Epithelial cell of esophagus (primary cell): ENCODE measurements at places on chromosomes 1 and 21.

- no peak for DNase-seq
Observed at GRCh38 chr1:45385302-45385701, 45.1 kb upstream of the MUTYH start.

DNA sequence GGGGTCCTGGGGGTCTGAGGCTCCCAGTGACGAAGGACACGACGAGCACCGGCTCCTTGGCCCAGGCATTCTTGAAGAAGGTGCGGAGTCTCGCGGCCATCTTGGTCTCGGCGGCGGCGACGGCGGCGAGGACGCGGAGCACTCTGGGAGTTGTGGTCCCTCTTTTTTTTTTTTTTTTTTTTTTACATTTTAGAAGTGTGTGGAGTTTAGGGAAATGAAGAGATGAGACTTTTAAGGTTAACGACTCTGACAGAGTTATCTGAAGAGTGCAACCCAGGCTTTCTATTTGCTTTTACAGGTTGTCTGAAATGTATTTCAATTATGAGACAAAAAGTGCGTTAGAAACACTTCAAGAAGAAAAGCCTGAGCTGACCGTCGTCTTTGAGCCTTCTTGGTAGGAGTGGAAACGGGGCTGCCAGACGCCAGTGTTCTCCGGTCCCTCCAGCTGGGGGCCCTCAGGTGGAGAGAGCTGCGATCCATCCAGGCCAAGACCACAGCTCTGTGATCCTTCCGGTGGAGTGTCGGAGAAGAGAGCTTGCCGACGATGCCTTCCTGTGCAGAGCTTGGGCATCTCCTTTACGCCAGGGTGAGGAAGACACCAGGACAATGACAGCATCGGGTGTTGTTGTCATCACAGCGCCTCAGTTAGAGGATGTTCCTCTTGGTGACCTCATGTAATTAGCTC is 9.7 kb downstream of the OR2B11 start:
- peak; percentile 64 for DNase-seq

DNA sequence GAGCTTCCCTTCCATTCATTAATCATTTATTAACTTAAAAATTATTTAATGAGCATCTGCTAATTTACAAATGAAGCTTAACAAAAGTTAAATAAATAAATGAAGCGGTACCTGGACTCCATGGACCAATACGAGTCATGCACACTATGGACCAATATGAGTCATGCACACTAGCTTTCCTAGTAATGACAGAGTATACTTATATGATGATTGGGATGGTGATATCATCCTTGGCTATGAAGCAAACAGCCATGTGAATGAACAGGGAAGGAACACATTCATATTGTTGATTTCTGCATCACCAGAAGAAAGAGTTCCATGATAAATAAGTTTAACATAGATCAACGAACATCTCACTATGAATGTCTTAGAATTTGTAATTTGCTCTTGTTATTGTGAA is 109.9 kb downstream of the SPAG17 start:
- DNase-seq: peak; percentile 72

DNA sequence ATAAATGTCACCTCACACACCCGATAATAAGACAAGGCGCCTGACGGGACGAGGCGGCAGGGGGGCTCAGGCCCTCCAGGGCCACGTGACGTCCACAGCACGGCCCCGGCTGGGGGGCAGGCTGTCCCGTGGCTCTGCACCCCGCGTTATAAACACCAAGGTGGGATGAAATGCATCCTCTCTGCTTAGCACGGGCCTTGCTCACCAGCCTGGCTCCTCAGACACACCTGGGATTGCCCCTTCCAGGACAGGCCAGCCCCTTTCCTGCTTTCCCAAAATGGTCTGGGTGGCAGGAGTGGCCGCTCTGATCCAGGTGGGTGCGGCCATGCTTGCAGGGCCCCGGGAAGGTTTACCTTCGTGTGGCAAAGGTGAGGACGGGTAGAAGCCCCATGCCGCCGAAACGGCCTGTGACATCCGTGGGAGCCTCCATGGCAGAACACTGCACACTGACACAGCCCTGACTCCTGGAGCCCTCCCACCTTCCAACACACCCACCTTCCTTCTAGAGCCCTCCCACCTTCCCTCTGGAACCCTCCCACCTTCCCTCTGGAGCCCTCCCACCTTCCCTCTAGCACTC is 35.9 kb downstream of the SLC19A1 start:
- no peak for DNase-seq

GRCh38 chr1:160547422-160547821 is 24.4 kb upstream of the SLAMF6 start:
- no peak for DNase-seq

DNA sequence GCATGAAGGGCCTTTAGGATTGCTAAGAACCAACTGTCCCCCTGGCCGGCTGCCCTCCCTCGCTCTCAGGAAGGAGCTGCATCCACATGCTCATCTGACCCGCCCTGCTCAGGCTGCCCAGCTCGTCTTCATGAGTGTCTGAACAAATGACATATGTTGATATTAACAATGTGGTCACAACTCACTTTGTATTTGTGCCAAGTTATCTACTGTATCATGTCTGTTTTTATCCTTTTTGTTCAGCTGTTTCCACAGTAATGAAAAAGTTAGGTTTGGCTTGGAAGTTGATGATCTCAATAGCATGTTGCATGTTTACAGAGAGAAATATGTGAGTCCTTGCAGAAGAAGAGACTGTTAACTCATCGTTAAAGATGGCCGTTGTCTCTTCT is 75.1 kb downstream of the PHTF1 start:
- no peak for DNase-seq

DNA sequence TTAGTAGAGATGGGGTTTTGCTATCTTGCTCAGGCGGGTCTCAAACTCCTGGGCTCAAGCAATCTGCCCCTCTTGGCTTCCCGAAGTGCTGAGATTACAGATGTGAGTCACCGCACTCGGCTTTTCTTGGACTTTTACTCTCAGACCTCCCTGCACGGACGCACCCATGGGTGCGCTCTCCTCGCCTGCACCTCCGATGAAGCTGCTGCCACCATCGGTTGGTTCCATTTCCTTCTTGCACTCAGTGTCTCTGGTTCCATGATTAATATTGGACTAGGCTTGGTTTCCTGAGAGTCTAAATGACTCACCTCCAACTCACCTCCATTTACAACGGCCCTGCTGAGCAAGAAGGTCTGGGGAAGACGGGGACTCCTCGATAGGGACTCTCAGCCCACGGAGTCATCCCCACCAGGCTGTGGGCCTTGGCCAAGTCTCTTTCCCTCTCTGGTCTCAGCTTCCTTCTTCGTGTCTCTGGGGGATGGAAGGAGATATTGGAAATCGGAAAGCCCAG is 6.7 kb upstream of the TNFRSF8 start:
- DNase-seq: peak; percentile 71

DNA sequence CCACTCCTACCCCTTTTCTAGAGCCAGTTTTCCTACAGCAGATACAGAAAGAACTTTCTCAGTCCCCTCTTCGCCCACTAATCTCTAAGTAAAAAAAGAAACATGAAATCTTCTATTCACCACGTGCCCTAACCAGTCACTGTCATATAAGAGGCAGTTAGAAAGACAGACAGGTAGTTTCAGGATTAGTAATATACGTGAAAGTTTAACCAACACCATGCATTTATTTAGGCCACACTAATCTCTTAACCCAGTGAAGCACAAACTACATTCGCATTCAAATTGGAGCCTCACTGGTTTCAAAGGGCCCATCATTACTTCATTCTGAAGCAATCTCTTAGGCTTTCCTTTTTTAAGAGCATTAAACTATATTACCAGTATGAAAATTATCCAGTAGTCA is 10.1 kb downstream of the GPATCH2 start:
- no peak for DNase-seq

GRCh38 chr1:212452323-212453155 is 19.8 kb downstream of the NENF start:
- DNase-seq: no peak

DNA sequence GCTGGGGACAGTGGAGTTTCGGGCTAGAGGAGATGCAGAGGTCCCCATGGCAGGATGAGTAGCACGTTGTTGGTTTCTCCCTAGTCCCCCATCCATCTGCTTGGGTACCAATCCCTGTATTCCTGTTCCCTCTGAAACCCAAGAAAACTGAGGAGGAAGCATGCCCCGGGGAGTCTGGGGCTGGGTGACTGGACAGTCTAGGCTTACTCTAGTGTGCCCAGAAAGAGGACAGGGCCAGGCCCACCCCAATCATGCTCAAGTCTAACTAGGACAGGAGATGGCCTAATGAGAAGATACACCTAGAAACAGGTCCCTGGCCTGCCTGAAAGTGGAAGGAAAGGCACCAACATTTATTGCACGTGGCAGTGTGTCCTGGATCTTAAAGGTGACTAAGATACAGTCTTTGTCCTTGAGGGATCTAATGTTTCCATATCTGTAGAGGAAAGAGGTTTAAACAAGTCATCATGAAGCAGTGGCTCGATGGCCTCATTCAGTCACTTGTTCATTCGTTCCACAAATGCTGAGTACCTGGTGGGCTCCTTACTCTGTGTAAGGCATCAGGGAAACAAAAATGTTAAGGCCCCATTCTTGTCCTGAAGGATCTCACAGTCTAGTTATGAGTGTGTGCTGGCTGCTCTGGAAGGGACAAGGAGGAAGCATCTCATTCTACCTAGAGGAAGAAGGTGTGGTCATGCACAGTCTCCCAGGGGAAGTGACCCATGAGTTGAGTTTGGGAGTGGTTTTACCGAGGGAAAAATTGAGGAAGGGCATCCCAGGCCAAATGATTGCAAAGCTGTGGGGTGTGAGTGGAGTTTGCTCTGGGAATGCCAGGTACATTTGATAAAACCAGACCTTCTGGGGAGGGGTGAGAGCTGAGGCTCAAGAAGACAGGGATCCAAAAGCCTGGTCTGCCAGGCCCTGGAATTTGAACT is 10.0 kb downstream of the CDK18 start:
- DNase-seq: no peak

GRCh38 chr21:42522771-42523170 is 9.1 kb downstream of the SLC37A1 start:
- no peak for DNase-seq

- DNase-seq: peak; percentile 41
Observed at GRCh38 chr1:175317779-175318178, 125.2 kb upstream of the KIAA0040 start.

DNA sequence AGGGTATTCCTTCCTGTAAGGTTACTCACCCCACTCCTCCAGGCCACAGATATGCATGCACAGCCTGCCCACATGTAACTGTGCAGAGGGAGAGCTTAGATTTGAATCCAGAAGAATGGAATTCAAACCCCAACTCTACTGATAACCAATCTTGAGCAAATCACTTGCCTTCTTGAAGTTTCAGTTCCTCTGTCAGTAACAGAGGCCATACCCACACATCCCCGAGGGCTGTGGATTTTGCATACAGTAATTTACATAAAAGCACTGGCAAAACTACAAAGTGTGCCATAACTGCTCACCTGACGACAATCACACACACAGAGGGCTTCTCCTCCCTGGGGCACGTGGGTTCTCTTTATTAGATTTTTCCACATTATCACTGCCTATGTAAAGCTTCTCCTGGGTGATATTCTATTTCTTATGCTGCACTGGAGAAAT is 18.6 kb downstream of the CD247 start:
- DNase-seq: no peak

DNA sequence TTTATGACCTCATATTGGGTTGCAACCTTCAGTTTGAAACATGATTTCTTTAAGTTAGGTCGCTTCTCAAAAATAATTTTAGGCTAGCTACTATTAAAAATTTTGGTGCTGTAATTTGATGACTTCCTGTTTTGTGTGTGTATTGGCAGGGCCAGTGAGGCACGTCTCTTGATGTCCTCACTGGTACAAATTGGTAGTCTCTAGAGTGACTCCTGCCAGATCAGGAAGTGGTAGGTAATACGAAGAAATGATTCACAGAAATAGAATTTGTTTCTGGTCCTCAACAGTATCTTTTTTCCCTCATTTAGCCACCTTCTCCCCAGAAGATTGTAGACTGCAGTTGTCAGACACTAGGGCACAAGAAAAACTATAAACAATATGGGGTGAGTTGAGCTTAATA is 120.9 kb upstream of the KIAA1614 start:
- peak; percentile 48 for DNase-seq

DNA sequence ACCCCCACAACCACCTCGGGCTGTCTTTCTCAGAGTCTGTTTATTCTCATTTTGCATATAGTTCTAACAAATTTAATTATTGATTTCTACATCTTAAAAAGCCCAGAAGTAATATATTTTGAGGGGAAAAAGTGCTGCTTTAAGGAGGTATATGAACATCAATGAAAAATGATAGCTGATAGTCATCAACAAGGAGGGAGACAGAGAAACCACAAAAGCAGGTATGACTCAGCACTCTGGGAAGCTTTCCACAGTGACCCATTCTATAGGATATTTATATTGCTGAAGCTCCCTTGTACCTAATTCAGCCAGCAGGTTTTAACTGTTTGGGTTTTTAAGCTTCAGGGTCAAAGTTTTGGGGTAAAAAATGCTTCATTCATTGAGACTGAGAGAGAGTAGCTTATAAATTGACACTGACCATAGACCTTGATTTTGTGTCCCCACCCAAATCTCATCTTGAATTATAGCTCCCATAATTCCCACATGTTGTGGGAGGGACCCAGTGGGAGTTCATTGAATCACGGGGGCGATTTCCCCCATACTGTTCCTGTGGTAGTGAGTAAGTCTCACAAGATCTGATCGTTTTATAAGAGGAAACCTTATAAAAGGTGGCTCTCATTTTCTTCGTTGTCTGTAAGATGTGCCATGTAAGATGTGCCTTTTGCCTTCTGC is 27.4 kb downstream of the VANGL1 start:
- DNase-seq: peak; percentile 87

DNA sequence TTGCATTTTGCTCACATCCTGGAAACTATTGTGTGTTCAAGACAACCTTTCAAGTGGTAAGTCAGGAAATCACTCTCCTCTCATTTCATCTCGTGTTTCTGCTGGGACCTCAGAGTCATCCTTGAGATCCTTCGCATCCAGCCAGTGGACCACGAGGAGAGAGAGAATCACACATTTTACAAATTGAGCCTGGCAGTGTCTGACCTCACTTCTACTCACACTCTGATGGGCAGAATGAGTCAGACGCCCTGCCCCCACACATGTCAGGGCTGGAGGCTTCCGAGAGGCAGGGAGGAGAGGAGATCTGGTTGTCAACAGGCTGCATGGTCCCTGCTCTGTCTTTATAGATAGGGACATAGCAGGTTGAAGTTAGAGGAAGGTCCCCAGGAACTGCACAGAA is 509.7 kb downstream of the AJAP1 start:
- DNase-seq: no peak

GRCh38 chr1:157969697-157970485 is 23.6 kb upstream of the KIRREL1 start:
- peak; percentile 88 for DNase-seq

GRCh38 chr1:181640956-181641355 is 157.6 kb downstream of the CACNA1E start:
- no peak for DNase-seq

DNA sequence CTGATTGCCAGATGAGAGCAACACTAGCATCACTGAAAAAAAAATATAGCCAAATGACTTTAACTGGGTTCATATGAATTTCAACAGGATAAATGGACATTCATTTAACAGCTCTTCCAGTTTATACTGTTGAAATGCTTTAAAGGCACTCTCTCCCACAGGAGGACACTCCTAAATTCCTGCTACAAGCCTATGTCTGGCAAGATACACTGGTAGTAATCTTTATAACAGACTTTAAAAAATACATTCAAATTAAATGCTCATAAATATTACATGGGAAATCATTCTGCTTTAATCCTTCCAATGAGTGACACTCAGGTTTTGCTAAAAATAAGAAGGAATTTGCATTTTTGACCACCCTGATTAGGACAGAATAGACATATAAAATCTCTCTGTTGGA is 526.7 kb upstream of the ADAMTS5 start:
- DNase-seq: no peak

- DNase-seq: no peak
Observed at GRCh38 chr1:194968916-194969315, 1639.3 kb downstream of the KCNT2 start.
